ENCODE measurements at places on chromosomes 6 and 20. TPM values are rescaled to one million over a fixed set of nuclear protein-coding genes. Genes with fewer than 3 reads are reported as not detected.

The BHLHE23 gene
- total RNA-seq = 5.0 TPM

The L3MBTL1 gene
- 17.4 TPM for total RNA-seq

DNA sequence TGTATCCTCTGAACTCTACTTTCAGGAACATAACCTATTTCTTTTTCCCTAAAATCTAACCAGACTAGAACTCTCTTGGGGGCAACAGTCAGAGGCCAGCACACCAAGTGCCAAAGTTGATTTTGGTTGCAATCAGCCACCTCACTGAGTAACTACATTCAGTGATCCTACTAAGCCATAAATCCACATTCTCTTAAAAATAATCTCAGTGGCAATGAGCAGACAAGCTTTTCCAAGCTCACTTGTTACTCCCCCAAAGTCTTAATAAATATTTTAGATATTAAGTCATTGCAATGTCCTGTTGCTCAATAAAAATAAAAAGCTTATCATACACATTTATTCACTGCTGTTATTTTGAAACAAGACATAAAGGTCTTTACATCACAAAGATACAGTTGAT is 9.8 kb downstream of the RGS17 start:
- no peaks in the 10 kb centered on the region for H3K4me1 ChIP-seq
- H3K27ac ChIP-seq = no peak overlapping the region
- H3K4me3 ChIP-seq = no peak overlapping the region
- no peak for DNase-seq

DNA sequence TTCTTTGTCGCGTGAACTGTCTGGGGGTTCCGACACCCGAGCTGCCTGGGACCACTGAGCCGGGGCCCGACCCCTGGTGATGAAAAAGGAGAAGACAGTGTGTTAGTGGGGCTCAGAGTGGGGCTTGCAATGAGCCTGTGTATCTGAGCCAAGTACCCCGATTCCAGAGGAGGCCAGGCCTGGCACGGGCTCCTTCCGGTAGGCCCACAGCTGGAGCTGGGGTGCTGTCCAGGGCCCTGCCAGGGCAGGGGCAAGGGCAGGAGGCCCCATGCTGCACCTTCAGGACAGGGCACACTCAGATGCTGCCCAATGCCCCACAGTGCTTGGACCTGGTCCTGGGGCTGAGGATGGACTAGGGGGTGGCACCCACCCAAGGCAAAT is 89.4 kb downstream of the TAF4 start:
- DNase-seq = no peak
- H3K27ac ChIP-seq = no peak overlapping the region
- no peaks in the 10 kb centered on the region for H3K4me1 ChIP-seq
- H3K36me3 ChIP-seq = no peaks in the 10 kb centered on the region

GRCh38 chr6:90537723-90538258 is 49.1 kb downstream of the MAP3K7 start:
- H3K4me3 ChIP-seq = no peak overlapping the region
- no peak overlapping the region for H3K27ac ChIP-seq
- no peaks in the 10 kb centered on the region for H3K27me3 ChIP-seq
- no peaks in the 10 kb centered on the region for H3K4me1 ChIP-seq
- DNase-seq = no peak

- H3K4me1 ChIP-seq = no peaks in the 10 kb centered on the region
- H3K36me3 ChIP-seq = no peaks in the 10 kb centered on the region
- H3K4me3 ChIP-seq = no peak overlapping the region
- no peak for DNase-seq
- no peak overlapping the region for H3K27ac ChIP-seq
Measured at GRCh38 chr6:16190214-16190613, 48.2 kb upstream of the GMPR start.

- H3K4me3 ChIP-seq = no peak overlapping the region
- H3K27ac ChIP-seq = no peak overlapping the region
- no peaks in the 10 kb centered on the region for H3K27me3 ChIP-seq
- H3K4me1 ChIP-seq = no peaks in the 10 kb centered on the region
Measured at GRCh38 chr6:4344317-4344899, 209.0 kb upstream of the ECI2 start.

DNA sequence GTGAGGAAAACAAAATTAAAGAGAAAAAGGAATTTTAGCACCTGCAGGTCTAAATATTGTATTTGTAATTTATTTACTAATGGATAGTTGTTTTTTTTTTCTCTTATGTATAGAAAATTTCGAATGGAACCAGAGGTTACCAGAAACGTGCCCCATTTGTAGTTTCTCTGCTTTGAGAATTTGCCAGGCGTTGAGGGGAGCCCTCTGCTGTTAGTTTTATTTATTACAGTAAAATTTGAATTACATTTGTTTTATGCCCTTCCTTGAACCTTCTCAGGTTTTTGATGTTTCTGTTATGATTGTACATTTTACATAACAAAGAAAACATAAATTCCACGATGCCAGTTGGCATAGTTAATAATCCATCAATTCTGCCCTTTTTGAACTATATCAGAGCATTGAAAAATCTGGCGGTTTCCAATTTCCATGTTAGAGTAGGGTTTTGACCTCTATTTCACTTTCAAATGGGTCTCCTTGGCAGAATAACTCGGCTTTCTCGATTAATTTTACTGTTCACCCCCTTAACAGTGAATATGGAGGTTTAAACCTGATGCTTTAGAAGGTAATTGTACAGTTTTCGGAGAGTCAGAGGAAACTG is 35.1 kb upstream of the RFPL4B start:
- no peak overlapping the region for H3K4me3 ChIP-seq
- no peak overlapping the region for H3K27ac ChIP-seq
- DNase-seq = peak; percentile 59

DNA sequence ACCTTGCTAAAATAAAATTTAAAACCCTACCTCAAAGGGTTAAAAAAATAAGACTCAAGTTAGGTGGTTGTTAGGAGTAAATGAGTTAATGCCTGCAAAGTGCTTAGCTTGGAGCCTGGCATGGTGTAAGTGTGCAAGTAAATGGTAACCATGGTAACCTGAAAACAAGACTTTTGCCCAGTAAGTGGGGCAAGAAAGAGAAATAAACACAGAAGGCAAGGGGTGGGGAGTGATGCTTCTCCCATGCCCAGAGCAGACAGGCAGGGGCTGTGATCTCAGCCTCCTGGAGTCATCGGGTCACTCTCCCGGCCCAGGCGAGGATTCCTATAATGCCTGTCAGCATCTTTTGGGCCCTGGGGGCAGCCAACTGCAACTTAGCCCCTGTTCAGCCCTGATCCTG is 59.2 kb upstream of the SLC32A1 start:
- no peaks in the 10 kb centered on the region for H3K36me3 ChIP-seq
- H3K4me1 ChIP-seq = no peaks in the 10 kb centered on the region
- peaks cover 12% of the 10 kb centered on the region for H3K27me3 ChIP-seq
- H3K27ac ChIP-seq = no peak overlapping the region
- no peak overlapping the region for H3K4me3 ChIP-seq
- no peak for DNase-seq

- peak; percentile 78 for DNase-seq
- peaks cover 100% of the 10 kb centered on the region for H3K27me3 ChIP-seq
- H3K27ac ChIP-seq = no peak overlapping the region
- peak overlapping the region; percentile 62 for H3K4me3 ChIP-seq
- no peaks in the 10 kb centered on the region for H3K36me3 ChIP-seq
- peaks cover 82% of the 10 kb centered on the region for H3K4me1 ChIP-seq
Measured at GRCh38 chr6:108168501-108169463, 3.0 kb downstream of the NR2E1 start.

GRCh38 chr20:13061381-13061780 is 52.6 kb downstream of the SPTLC3 start:
- H3K27ac ChIP-seq = no peak overlapping the region
- H3K4me1 ChIP-seq = peaks cover 22% of the 10 kb centered on the region
- no peak for DNase-seq
- H3K27me3 ChIP-seq = no peaks in the 10 kb centered on the region
- no peak overlapping the region for H3K4me3 ChIP-seq

The GMPR gene
- total RNA-seq = 0.35 TPM

- H3K4me1 ChIP-seq = no peaks in the 10 kb centered on the region
- H3K36me3 ChIP-seq = no peaks in the 10 kb centered on the region
- no peak for DNase-seq
Measured at GRCh38 chr6:46918806-46919205, 2.9 kb downstream of the ADGRF5 start.

The ARMC2 gene
- total RNA-seq = 2.7 TPM

- no peaks in the 10 kb centered on the region for H3K36me3 ChIP-seq
- no peaks in the 10 kb centered on the region for H3K27me3 ChIP-seq
- H3K27ac ChIP-seq = no peak overlapping the region
Measured at GRCh38 chr20:34773726-34774125, 51.7 kb downstream of the NCOA6 start.

The HCK gene
- 1.2 TPM for total RNA-seq

- DNase-seq = peak; percentile 13
- H3K4me1 ChIP-seq = peaks cover 5% of the 10 kb centered on the region
- no peaks in the 10 kb centered on the region for H3K27me3 ChIP-seq
- no peak overlapping the region for H3K4me3 ChIP-seq
- H3K36me3 ChIP-seq = no peaks in the 10 kb centered on the region
- no peak overlapping the region for H3K27ac ChIP-seq
Measured at GRCh38 chr6:54935739-54936138, 89.2 kb downstream of the FAM83B start.

The PSORS1C2 gene
- not detected for total RNA-seq

The VSTM2L gene
- total RNA-seq = 1.9 TPM

DNA sequence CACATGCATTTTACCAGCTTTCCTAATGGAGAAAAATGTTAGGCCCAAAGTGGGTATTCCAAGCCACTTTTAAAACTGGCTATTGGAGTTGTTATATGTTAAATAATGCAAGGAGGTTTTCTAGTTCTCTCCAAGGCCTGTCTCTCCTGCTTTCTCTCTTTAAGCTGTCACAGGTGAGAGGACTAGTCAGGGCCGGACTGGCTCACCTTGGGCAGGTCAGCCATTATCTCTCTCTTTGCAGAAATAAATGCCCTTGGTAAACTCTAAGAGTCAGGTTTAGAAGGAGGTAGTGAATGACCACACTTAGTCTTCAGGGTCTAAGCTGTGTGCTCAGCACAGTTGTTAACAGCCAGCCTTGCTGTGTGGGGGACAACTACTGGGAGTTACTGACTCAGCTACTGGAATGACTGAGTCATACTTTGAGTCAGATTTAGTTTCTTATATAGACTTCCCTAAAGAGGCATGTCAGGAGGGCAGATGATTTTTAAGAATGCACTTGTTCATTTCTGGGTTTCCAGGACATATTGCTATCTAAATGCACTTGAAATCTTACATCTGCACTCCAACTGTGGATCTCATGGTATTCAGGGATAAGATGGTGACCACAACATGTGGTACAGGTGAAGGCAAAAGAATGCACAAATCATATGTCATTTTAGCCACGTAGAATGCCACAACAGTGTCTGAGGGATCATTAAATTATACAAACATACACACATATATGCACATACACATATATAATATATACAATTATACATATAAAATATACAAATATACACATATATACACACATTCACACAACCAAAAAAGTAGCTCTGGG is 719.4 kb downstream of the EPM2A start:
- DNase-seq = no peak
- H3K4me1 ChIP-seq = 0 out of 2 replicates have a peak, but pooled peaks cover 3% of the 10 kb centered on the region
- H3K27me3 ChIP-seq = no peaks in the 10 kb centered on the region
- H3K4me3 ChIP-seq = no peak overlapping the region

The PLN gene
- total RNA-seq = not detected

DNA sequence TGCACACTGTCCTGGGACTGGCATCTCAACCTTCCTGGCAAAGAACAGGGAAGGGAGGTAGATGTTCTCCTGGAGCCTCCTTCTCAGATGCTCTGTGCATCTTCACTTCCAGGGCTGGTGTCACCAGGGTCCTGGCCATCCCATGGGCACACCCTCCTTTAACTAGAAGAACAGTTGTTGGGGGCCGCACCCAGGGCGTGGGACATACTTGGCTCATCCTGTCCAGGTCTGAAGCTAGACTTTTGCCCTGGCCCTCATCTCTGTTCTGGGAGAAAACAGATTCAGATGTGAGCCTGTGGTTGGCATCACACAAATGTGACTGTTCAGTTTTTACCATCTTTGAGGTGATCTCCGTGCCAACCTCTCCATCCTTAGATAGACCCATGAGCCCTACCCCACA is 41.6 kb downstream of the FOXC1 start:
- no peaks in the 10 kb centered on the region for H3K27me3 ChIP-seq
- H3K4me3 ChIP-seq = no peak overlapping the region
- no peak for DNase-seq
- H3K4me1 ChIP-seq = no peaks in the 10 kb centered on the region
- no peaks in the 10 kb centered on the region for H3K36me3 ChIP-seq
- H3K27ac ChIP-seq = no peak overlapping the region

DNA sequence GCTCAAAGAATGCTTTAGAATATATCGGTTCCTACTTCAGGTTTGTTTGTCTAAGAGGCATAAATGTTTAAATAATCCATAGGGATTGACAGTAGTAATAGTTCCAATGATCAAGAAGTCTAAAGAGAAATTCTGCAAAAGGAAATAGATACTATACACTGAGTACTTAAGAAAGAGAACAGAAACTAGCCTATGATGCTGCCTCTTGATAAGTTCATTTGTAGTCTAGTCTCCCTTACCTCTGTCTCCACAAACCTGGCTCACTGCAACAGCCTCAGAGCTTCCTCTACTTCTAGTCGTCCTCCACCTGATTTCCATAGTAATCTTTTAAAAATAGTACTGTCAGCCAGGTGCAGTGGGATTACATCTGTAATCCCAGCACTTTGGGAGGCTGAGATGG is 511.8 kb downstream of the LMBRD1 start:
- no peak overlapping the region for H3K27ac ChIP-seq
- DNase-seq = no peak
- H3K27me3 ChIP-seq = no peaks in the 10 kb centered on the region
- peaks cover 11% of the 10 kb centered on the region for H3K4me1 ChIP-seq
- no peaks in the 10 kb centered on the region for H3K36me3 ChIP-seq

- peak; percentile 19 for DNase-seq
- peaks cover 6% of the 10 kb centered on the region for H3K4me1 ChIP-seq
- H3K4me3 ChIP-seq = no peak overlapping the region
- H3K27ac ChIP-seq = no peak overlapping the region
- H3K27me3 ChIP-seq = no peaks in the 10 kb centered on the region
Measured at GRCh38 chr20:7171911-7172310, 404.4 kb downstream of the BMP2 start.

- peaks cover 15% of the 10 kb centered on the region for H3K4me1 ChIP-seq
- H3K36me3 ChIP-seq = peaks cover 5% of the 10 kb centered on the region
- no peak overlapping the region for H3K4me3 ChIP-seq
- no peak overlapping the region for H3K27ac ChIP-seq
- no peak for DNase-seq
Measured at GRCh38 chr6:12113190-12113577, 101.1 kb downstream of the HIVEP1 start.

DNA sequence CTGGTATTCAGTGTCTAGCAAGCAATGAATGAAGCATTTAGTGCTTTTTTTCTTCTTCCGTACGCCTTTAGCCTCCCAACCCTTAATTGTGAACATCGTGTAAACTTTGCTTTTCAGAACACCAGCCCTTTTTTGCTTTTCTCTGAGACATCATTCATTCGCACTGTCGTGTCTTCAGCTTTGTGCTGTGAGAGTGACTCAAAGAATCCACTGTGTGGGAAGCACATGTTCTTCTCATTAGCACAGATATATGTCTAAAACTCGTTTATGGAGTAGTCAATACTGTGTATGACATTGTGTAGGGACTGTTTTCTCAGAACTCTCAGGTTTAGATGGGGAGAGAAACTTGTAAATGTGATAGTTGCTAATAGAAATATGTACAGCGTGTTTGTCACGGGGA is 279.1 kb downstream of the FARS2 start:
- no peak overlapping the region for H3K4me3 ChIP-seq
- H3K4me1 ChIP-seq = no peaks in the 10 kb centered on the region
- H3K27me3 ChIP-seq = no peaks in the 10 kb centered on the region
- no peak overlapping the region for H3K27ac ChIP-seq

GRCh38 chr6:44186635-44187025 is 28.0 kb downstream of the CAPN11 start:
- no peaks in the 10 kb centered on the region for H3K27me3 ChIP-seq
- no peak overlapping the region for H3K4me3 ChIP-seq
- no peaks in the 10 kb centered on the region for H3K36me3 ChIP-seq
- peaks cover 12% of the 10 kb centered on the region for H3K4me1 ChIP-seq
- H3K27ac ChIP-seq = no peak overlapping the region

The VIP gene
- not detected for total RNA-seq
